ENCODE measurements at places on chromosomes 7 and 10.

- no peak for DNase-seq
Observed at GRCh38 chr7:134450294-134451000, 8.5 kb downstream of the AKR1B1 start.

- DNase-seq, result no peak
Observed at GRCh38 chr10:123245264-123245663, 91.1 kb downstream of the BUB3 start.

GRCh38 chr7:159127691-159128642 lies 16.7 kb downstream of the VIPR2 start:
- DNase-seq, result no peak

DNA sequence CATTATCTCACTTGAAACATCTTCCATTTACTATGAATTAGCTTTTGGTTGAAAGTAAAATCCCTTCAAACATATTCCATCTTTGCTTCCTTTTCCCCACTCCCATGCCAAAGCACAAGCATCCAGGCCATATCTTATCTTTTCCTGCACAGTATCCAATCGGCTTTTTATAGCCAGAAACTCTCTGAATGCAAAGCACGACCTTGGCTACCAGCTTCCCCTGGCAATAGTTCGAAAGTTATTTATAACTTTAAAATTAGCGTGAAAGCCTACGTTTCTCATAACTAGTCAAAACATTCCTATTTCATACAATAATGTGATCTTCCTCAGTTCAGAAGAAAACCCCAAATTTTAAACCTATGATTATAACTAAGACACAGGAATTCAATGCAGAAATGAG lies 440 bp downstream of the CTNNA3 start:
- DNase-seq, result no peak

GRCh38 chr10:119348516-119349240 lies 141.3 kb downstream of the GRK5 start:
- DNase-seq, result no peak

GRCh38 chr10:133466683-133467275 lies 13.0 kb downstream of the SCART1 start:
- no peak for DNase-seq

DNA sequence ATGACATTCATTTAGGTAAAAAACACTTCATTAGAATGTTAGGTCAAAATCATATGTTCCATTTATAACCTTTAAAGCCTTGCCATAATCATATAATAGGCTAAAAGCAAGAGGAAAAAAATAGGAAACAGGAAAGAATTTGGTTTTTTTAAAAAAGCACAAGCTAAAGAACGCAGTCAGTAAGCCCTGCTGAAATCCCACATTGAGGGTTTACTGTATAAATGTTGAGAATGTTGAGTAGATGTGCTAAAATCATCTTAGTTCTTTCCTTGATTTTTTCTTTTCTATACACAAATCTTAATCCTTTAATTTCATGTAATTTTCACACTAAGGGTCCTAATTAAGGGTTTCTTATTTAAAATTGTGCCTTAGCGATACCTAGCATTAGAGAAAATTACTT lies 133.0 kb downstream of the TSPAN12 start:
- no peak for DNase-seq

- no peak for DNase-seq
Observed at GRCh38 chr7:1670894-1671593, 967 bp downstream of the ELFN1 start.

GRCh38 chr7:116574025-116574822 lies 49.4 kb downstream of the CAV1 start:
- DNase-seq, result no peak

All from GM12891 (cell line).